Activated CD8-positive, alpha-beta T cell treated with anti-CD3 and anti-CD28 coated beads, Interleukin-2, amount 10 ng/mL, durations not matched to agents 7 days and 5 days (primary cell): ENCODE measurements at places on chromosomes 2 and 18. TPM values are rescaled to one million over a fixed set of nuclear protein-coding genes. Genes with fewer than 3 reads are reported as not detected.

The CHRND gene
- total RNA-seq: not detected

DNA sequence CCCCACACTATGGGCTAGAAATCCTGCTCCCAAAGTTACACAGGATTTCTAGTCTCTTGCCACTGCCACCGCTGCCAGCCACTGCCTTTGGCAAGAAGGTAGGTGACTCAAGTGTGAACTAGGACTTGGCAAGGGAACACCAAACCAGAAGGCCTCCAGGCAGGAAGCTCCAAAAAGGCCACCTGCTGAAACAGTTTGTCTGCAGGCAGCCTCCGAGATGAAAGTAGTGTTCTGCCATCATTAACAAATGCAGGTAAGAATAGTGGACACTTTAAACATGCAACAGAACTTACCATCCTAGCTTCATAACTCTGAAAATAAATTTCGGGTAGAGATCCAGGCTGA lies 3.9 kb downstream of the ANKRD44 start:
- peaks cover 68% of the 10 kb centered on the region for H3K4me1 ChIP-seq
- peak overlapping the region; percentile 95 for H3K27ac ChIP-seq
- DNase-seq: peak; percentile 49
- H3K4me3 ChIP-seq: peak overlapping the region; percentile 95
- no peaks in the 10 kb centered on the region for H3K27me3 ChIP-seq

- no peak overlapping the region for H3K4me3 ChIP-seq
- no peaks in the 10 kb centered on the region for H3K36me3 ChIP-seq
- DNase-seq: no peak
- peaks cover 12% of the 10 kb centered on the region for H3K4me1 ChIP-seq
Observed at GRCh38 chr18:10516078-10516477, 9.7 kb upstream of the NAPG start.

- no peaks in the 10 kb centered on the region for H3K27me3 ChIP-seq
- H3K36me3 ChIP-seq: peaks cover 79% of the 10 kb centered on the region
- peaks cover 98% of the 10 kb centered on the region for H3K4me1 ChIP-seq
- peak overlapping the region; percentile 78 for H3K4me3 ChIP-seq
- DNase-seq: peak; percentile 87
Observed at GRCh38 chr18:63155169-63155852, 164.3 kb downstream of the BCL2 start.

DNA sequence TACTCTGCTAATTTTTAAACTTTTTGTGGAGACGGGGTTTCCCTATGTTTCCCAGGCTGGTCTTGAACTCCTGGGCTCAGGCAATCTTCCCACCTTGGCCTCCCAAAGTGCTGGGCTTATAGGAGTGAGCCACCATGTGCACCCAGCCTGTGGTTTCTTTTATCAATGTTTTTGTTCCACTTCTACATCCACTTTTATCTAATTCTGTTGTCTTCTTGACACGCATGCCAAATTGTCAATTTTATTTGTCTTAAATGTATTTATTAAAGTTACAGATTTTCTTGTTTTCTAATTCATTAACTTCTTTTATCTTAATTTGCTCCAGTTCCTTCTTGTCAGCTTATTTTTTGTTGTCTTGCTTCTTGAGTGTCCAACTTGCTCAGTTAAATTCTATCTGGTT lies 43.8 kb upstream of the ASPRV1 start:
- no peaks in the 10 kb centered on the region for H3K27me3 ChIP-seq
- no peaks in the 10 kb centered on the region for H3K36me3 ChIP-seq
- no peak overlapping the region for H3K4me3 ChIP-seq
- H3K27ac ChIP-seq: no peak overlapping the region

DNA sequence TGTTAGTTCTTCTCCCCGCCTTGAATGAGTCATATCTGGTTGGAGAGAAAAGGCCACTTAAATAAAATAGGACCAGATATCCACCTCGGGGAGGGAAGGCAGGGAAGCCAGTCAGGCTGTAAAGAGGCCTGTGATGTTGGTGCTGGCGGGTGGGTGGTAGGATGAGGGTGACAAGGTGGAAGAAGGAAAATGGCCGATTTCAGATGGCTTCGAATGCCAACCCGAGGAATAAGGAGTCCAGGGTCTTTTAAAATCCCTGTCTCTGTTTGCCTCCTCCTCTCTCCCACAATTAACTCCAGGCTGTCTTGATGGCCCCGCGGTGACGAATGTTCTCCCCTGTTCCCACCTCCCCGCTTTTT lies 41.5 kb downstream of the CELF4 start:
- no peak overlapping the region for H3K27ac ChIP-seq
- H3K36me3 ChIP-seq: no peaks in the 10 kb centered on the region
- DNase-seq: no peak
- no peaks in the 10 kb centered on the region for H3K4me1 ChIP-seq

GRCh38 chr2:148509288-148509902 lies 135.2 kb upstream of the EPC2 start:
- peak overlapping the region; percentile 8 for H3K27ac ChIP-seq
- peaks cover 24% of the 10 kb centered on the region for H3K4me1 ChIP-seq
- H3K4me3 ChIP-seq: peak overlapping the region; percentile 55
- peaks cover 3% of the 10 kb centered on the region for H3K27me3 ChIP-seq
- peaks cover 2% of the 10 kb centered on the region for H3K36me3 ChIP-seq

GRCh38 chr2:57821088-57821487 lies 225.5 kb upstream of the VRK2 start:
- no peaks in the 10 kb centered on the region for H3K36me3 ChIP-seq
- no peaks in the 10 kb centered on the region for H3K27me3 ChIP-seq
- no peak for DNase-seq
- no peak overlapping the region for H3K4me3 ChIP-seq

The C2orf66 gene
- 0.32 TPM for total RNA-seq

The PARD3B gene
- total RNA-seq: 0.76 TPM

The MPV17 gene
- total RNA-seq: 80.5 TPM

The ABCG8 gene
- not detected for total RNA-seq

GRCh38 chr2:199463708-199464605 lies 6.2 kb upstream of the SATB2 start:
- peaks cover 9% of the 10 kb centered on the region for H3K36me3 ChIP-seq
- no peak overlapping the region for H3K27ac ChIP-seq
- H3K27me3 ChIP-seq: peaks cover 77% of the 10 kb centered on the region
- no peak for DNase-seq
- H3K4me3 ChIP-seq: peak overlapping the region; percentile 48
- H3K4me1 ChIP-seq: peaks cover 17% of the 10 kb centered on the region

- no peak for DNase-seq
- H3K36me3 ChIP-seq: no peaks in the 10 kb centered on the region
- peaks cover 2% of the 10 kb centered on the region for H3K4me1 ChIP-seq
- H3K27ac ChIP-seq: no peak overlapping the region
- peaks cover 6% of the 10 kb centered on the region for H3K27me3 ChIP-seq
- H3K4me3 ChIP-seq: no peak overlapping the region
Observed at GRCh38 chr2:172328103-172328841, 99.1 kb upstream of the ITGA6 start.

DNA sequence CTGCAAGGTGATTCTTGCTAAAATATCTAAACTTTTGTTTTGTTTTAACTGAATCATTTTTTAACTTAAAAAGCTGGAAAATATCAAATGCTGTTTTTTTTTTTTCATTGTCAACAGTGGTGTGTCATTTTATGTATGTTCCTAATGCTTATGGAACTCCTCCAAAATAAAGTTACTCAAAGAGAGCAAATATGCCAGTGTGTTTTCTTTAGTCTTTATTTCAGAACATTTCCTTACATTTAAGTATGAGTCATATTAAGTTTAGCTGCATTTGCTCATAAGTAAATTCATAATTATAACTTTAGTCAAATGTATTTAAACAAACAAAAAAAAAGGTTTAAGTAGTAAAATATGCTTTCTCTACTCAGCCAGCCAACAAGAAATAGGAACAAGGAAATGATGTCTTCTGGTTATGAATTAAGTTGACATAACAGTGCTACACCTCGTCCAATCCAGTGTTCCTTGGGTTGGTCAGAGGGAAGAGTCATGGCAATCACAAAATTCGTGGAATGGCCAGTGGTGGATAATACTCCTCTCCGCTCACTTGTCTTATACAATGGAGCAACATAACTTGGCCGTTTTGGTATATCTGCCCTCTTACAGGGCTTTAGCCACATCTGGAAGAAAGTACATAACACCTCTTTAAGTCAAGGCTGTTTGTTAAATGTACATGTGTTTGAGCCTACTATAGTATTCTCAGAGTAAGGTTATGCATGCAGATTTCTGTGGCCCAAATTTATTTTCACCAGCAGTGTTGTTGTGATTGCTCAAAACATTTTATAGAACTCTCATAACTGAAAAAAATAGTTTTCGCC lies 80.7 kb downstream of the SLC39A10 start:
- H3K4me3 ChIP-seq: no peak overlapping the region
- no peaks in the 10 kb centered on the region for H3K27me3 ChIP-seq
- no peak overlapping the region for H3K27ac ChIP-seq
- no peak for DNase-seq
- H3K4me1 ChIP-seq: no peaks in the 10 kb centered on the region
- peaks cover 30% of the 10 kb centered on the region for H3K36me3 ChIP-seq

GRCh38 chr2:120988700-120989511 lies 253.2 kb downstream of the GLI2 start:
- no peaks in the 10 kb centered on the region for H3K36me3 ChIP-seq

GRCh38 chr2:196225213-196225612 lies 53.8 kb upstream of the STK17B start:
- peaks cover 80% of the 10 kb centered on the region for H3K4me1 ChIP-seq
- no peaks in the 10 kb centered on the region for H3K27me3 ChIP-seq
- H3K36me3 ChIP-seq: peaks cover 37% of the 10 kb centered on the region

The CYTIP gene
- 227 TPM for total RNA-seq

- H3K36me3 ChIP-seq: no peaks in the 10 kb centered on the region
- H3K27me3 ChIP-seq: peaks cover 12% of the 10 kb centered on the region
- no peak for DNase-seq
- no peak overlapping the region for H3K4me3 ChIP-seq
- no peak overlapping the region for H3K27ac ChIP-seq
- peaks cover 10% of the 10 kb centered on the region for H3K4me1 ChIP-seq
Observed at GRCh38 chr18:51425475-51425874, 228.0 kb upstream of the MEX3C start.

DNA sequence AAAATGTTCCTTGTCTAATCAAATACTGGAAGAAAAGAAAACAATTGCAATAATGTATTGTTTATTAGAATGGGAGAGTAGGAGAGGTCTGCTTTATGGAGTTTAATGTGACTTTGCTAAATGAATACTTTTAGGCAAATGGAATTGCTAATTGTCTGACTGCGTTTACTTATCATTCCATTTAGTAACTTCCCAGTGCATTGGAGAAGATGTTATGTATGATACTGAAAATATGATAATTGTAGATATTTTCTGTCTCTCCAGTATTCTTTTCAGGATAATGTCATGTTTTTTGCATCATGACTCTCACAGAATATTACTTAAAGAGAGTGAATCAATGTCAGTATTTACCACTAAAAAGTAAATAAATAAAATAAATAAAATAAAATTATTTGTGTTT lies 8.1 kb upstream of the ERBB4 start:
- no peaks in the 10 kb centered on the region for H3K36me3 ChIP-seq
- H3K27me3 ChIP-seq: no peaks in the 10 kb centered on the region
- no peak for DNase-seq
- no peak overlapping the region for H3K27ac ChIP-seq

DNA sequence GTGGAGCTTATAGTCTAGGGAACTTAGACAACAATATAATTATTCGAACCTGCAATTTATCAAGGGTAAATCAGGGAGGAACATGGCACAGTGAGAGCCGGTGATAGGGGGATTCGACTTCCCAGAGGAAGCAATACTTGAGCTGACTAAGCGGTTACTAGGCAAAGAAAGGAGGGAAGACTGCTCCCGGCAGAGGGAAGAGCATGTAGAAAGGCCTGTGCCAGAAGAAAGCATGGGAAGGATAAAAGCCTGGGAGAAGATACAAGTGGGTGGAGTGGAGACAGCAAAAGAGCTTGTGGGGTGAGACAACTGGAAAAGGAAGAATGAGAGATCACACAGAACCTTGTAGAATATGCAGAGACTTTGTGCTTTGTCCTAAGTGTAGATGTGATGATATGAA lies 93.3 kb downstream of the MARCHF4 start:
- H3K36me3 ChIP-seq: no peaks in the 10 kb centered on the region
- no peaks in the 10 kb centered on the region for H3K27me3 ChIP-seq
- no peak overlapping the region for H3K27ac ChIP-seq
- no peaks in the 10 kb centered on the region for H3K4me1 ChIP-seq
- no peak for DNase-seq

The VWA3B gene
- not detected for total RNA-seq

The MALT1 gene
- total RNA-seq: 52.7 TPM

DNA sequence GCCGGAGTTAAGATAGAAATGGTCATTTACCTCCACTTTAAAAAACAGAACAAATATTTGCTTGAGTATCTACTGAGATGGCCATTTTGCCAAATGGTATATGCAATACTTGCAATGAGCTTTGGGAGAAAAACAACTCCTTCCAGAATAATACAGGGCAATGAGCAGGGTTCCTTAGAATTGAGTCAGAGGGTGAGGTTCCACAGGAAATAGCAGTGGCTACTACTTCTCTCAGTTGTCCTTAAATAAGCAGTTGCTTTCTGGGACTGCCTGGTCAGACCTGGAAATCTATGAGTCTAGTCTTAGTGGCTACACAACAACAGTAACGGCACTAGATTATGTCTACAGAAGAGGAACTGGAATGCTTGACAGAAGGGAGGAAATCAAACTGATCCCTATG lies 80.9 kb upstream of the CCDC85A start:
- no peak for DNase-seq
- no peaks in the 10 kb centered on the region for H3K36me3 ChIP-seq
- H3K4me3 ChIP-seq: no peak overlapping the region

DNA sequence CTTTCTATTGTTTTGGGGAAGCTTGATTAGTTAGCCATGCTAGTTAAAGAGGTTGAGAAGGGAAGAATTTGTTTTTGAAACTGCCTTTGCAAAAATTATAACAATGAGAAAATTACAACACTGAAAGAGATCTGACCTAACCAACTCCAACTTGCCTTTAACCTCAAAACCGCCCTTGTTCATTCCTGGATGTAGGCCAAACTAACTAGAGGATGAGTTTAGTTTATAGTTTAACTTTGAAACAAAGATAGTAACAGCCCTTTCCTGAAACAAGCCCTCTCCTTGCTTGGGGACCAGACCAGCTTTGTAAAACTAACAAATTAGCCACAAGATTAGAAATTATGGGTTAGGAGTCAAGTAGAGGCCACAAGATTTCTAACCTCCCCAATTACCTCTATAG lies 713.9 kb downstream of the CPS1 start:
- no peaks in the 10 kb centered on the region for H3K36me3 ChIP-seq
- H3K4me1 ChIP-seq: no peaks in the 10 kb centered on the region
- no peak for DNase-seq
- no peak overlapping the region for H3K27ac ChIP-seq
- no peaks in the 10 kb centered on the region for H3K27me3 ChIP-seq

DNA sequence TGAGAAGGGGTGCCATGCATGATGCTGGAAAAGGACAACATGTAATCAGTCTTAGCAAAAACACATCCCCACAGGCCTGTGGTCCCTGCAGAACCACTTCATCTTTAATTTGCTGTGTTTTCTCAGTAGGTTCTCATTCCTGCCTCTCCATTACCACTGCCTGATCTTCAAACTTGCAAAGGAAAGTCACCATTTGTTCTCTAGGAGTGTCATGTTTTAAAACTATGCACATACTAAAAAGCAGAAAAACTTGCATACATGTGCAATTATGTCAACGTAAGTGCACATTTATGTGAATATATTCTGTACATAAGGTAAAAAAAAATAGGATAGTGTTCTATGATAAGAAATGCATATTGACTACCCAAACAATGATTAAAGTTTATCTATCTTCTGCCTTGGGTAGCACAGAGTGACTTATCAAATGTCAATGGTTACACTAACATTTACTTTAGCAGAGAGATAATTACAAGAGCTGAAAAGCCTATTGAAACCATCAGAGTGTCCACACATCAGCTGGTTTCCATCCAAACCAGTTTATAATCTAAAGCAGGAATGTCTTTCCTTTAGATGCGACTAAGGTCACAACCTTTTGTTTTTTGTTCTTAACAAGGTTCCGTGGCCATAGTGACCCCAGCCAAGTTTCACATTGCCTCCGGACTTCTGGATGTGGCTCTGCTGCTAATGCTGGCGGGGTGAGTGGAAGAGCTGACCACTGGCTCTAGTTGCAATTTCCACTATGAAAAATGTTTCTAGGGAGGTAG lies 58.7 kb upstream of the RMDN2 start:
- H3K4me3 ChIP-seq: no peak overlapping the region
- H3K27me3 ChIP-seq: peaks cover 9% of the 10 kb centered on the region
- no peaks in the 10 kb centered on the region for H3K36me3 ChIP-seq
- peaks cover 4% of the 10 kb centered on the region for H3K4me1 ChIP-seq
